ENCODE measurements at places on chromosomes 3 and 15. TPM values are rescaled to one million over a fixed set of nuclear protein-coding genes. Genes with fewer than 3 reads are reported as not detected.

Gene GPD1L
- total RNA-seq, result 30.3 TPM

Gene GOLGA6L4
- 0.32 TPM for total RNA-seq

Gene DUOX2
- total RNA-seq, result 0.03 TPM

Gene CCR8
- not detected for total RNA-seq

Gene PPP1R14D
- not detected for total RNA-seq

Gene THRB
- total RNA-seq, result 0.16 TPM

Gene TMC3
- not detected for total RNA-seq

Gene ASTE1
- total RNA-seq, result 8.2 TPM

Gene STAG1
- total RNA-seq, result 17.9 TPM

Gene DNAH12
- not detected for total RNA-seq

GRCh38 chr15:43253431-43254403 lies 13.0 kb downstream of the TGM5 start:
- no peak for DNase-seq

DNA sequence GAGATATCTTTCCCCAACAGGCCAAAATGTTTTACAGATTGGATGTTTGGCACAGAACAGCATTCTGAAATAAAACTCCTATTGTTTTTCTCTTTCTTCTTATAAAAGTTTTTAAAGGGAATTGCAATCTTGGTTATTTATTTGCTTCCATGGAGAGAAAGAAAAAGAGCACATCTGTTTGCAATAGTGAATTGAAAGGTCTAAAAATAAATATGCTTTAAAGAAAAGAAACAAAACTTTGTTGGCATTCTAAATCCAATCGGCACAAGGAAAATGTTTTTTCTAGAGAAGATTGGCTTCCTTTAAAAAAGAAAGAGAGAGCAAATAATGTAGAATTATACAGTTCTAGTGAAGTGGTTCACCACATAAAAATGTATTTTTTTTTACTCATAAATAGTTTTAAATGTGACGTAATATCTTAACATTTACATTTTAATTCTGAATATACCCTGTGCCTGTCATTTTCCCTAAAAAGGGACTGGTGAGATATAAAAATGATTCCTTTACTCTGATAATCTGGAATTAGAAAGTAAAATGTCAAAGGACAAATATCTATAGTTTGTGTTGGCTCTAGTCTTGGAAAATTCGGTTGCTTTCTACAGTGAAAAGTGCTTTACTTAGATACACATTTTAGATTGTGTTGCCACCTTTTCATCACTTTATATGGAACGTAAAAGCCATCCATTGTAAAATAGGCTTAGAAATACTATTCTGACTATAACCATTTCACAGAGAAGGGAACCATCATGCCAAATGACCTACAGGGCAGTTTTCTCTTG lies 257.4 kb upstream of the CBLB start:
- no peak for DNase-seq

- no peak for DNase-seq
Observed at GRCh38 chr3:95613993-95614392, 1200.4 kb upstream of the EPHA6 start.

- DNase-seq, result no peak
Observed at GRCh38 chr15:66156310-66156975, 97.1 kb downstream of the MEGF11 start.

- no peak for DNase-seq
Observed at GRCh38 chr15:63843901-63844317, 10.2 kb upstream of the HERC1 start.

GRCh38 chr15:100863796-100864267 lies 15.8 kb upstream of the ALDH1A3 start:
- no peak for DNase-seq

DNA sequence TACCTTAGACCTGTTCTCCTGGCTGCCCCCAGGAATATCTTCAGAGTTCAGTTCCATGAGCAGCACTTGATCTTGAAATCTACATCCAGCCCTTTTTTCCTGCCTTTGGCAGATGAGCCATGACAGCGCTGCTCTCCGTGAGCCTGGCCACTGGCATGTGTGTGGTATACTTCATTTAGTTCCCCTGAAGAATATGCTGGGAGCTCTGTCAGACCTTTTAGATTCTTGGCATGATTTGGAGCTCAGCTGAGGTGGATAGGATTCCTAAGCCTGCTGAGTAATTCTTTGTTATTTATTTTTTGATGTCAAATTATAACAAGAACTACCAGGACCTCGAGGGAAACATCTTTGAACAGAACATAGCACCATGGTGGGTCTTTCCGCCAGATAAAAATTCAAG lies 121.7 kb downstream of the EDEM1 start:
- no peak for DNase-seq

GRCh38 chr3:184603151-184604030 lies 41.8 kb downstream of the EPHB3 start:
- DNase-seq, result no peak
